GM19239 (cell line): ENCODE measurements at places on chromosomes 12 and 14.

DNA sequence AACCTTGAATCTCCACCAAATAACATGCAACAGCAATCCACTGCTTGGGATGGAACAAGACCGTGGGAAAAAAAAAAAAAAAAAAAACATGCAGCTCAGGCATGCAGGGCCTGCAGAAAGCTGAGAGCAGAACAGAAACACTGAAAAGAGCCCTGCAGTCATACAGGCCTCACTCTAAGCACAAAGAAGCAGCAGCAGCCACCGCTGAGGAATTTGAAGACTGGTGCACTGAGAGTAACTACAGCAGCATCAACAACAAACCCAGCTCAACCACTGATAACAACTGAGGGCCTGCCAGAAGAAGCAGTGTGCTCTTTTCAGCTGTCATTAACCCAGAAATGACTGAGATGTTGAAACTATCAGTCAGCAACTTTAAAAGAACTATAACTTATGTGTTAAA is 354.7 kb upstream of the TMTC1 start:
- DNase-seq, result no peak

GRCh38 chr12:40198601-40199000 is 26.2 kb upstream of the LRRK2 start:
- no peak for DNase-seq

DNA sequence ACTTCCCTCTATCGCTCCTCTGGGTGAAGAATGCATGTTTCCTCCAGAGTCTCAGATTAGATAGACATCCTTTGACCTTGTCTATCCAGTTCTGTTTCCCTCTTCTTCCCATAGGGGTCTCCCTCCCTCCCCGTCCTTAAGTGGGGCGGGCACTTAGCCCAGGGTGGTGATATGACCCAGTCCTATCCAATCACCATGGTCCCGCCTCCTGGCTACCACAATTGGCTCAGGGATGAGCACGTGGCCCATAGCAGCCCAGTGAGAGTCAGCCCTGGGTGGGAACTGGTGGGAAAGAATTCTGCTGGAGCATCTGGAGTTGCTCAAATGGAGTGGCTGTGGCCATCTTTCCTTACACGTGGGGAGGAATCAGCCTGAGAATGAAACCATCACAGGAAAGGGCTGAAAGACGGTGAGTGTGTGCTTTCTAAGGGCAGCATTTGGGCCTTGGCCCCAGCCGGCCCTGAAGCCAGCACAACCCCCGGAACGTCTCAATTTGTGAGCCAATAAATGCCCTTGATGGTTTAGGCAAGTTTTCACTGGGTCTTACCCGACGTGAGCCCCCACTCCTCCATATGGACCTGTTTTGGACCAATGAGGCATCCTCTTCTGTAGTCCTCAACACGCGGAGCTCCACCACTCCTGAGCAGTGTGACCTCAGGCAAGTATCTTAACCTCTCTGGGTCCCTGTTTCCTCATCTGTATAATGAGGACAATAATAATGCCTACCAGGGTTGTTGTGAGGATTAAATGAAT is 14.4 kb upstream of the MLXIP start:
- peak; percentile 67 for DNase-seq

GRCh38 chr14:67738740-67739504 is 37.2 kb downstream of the RDH12 start:
- DNase-seq, result no peak

DNA sequence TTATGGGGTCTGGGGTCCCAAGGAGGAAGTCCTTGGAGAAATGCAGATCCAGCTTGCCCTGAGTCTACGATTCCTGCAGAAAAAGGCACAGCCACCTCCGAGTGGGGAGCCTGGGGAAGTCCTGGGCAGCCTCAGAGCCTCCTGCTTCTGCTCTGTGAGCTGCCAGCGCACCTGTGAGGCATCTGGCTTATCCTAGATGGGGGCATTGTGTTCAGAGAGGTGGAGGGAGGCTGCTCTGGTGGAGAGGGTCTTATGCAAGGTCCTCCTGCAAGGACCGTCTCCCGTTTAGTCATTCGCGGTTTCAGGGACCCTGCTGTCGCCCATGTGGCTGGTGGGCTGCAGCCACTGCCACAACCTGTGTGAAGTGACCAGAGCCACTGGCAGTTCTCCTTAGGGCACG is 53.0 kb upstream of the PRMT8 start:
- DNase-seq, result no peak

DNA sequence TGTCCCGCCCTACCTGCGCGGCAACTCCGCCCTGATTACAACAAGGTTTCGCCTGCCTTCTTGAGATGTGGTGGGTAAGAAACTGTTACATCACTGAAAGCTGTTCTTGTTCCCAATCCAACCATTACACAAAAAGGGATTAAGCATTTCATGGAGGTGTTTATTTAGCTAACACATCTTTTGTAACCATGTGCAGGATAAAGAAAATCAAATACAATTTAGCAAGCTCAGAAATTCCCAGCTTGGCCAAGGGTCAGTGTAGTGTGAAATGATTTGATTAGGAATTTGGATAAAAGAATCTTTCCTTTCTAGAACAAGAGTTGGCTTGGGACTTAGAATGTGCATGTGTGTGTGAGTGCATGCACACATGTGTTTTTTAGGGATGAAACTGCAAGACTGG is 6.3 kb downstream of the FOXN4 start:
- no peak for DNase-seq

- DNase-seq, result no peak
Measured at GRCh38 chr14:80447392-80447791, 236.1 kb upstream of the DIO2 start.

DNA sequence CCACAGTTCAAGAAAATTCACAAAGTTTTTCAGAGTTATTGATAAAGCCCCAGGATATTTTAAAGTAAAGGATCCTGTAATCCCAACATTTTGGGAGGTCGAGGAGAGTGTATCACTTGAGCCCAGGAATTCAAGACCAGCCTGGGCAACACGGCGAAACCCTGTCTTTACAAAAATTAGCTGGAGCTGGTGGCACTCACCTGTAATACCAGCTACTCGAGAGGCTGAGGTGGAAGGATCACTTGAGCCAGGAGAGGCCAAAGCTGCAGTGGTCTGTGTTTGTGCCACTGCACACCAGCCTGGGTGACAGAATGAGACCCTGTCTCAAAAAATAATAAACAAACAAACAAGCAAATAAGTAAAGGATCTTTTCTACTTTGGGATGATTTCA is 39.5 kb upstream of the LRRK2 start:
- DNase-seq, result no peak

DNA sequence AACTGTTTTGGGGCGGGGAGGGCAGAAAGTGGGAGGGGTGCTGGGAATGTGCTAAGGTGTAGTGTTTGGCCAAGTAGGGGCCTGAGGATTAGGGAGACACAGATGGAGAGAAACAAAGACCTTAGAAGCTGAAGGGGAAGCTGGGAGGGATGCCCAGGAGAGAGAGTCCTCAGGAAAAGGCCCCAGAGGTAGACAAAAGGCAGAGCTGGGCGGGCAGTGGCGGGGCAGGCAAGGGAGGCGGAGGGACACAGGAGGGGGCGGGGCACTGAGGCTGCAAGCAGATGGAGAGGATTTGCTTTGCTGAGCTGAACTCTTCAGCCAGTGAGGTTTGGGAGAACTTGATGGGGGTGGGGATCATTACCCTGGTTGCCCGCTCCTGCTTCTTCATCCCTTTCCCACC is 2.8 kb downstream of the PTMS start:
- no peak for DNase-seq

DNA sequence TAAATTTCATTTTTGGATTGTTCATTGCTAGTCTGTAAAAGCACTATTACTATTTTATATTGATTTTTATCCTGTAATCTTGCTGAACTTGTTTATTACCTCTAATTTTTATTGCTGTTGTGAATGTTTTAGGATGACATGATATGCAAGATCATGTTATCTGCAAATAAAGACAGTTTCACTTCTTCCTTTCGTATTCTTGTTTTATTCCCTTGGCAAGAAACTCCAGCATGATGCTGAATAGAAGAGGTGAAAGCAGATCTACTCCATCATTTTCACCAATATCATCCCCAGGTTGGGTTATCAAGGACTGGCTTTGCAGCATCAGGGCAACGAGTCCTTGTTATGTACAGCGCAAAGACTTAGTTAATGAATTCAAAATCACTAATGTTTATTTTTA is 2.7 kb upstream of the CLECL1 start:
- no peak for DNase-seq

GRCh38 chr12:94941440-94941862 is 62.0 kb downstream of the NDUFA12 start:
- DNase-seq, result no peak

DNA sequence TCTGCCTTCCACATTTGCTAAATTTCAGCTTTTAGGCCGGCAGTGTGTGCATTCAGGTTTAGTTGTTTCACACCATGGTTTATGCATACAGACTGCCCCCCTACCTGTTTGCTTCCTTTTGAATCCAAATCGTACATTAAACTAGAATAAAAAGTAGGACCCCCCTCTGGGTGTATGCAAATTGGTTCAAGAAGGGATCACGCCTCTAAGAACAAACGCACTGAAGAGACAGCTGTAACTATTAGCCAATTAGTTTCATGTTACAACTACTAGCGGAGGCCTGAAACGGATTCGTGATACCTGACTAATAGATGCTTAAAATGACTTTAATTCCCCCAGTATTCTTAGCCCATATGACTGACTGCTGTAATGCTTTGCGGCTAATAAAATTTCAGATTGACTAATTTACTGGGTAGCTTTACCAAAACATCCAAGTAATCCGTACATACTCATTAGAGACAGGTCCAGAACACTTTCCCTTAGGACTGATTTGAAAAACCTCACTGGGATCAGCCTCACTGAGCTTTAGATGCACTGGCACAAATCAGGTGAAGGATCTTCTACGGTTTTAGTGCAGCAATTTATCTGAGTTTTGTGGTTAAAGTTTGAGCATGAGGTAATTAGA is 411.8 kb downstream of the NPAS3 start:
- DNase-seq, result no peak

DNA sequence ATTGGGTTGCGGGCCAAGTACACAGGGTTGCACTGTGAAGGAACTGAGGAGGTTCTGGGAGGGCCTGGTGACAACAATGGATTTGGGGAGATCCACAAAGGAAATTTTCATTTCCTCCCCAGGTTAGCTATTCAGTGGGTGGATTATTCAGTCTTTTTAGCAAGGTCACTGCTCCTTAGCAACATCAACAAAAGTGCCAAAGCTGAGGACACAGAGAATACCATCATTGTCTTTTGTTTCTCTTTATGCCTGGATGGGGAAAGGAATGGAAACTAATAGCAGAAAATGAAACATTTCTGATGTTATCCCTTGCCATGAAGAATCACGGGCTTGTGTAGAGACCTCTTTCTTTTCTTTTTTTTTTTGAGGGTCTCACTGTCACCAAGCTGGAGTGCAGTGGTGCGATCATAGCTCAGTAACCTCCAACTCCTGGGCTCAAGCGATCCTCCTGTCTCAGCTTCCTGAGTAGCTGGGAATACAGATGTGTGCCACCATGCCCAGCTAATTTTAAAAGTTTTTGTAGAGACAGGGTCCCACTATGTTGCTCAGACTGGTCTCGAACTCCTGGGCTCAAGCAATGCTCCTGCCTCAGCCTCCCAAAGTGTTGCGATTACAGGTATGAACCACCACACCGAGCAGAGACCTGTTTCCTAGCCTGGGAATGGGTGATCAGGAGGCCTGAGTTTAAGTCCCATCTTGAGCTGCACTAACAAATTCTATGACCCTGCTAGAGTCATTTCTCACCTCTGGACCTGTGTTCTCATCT is 6.5 kb downstream of the PPP1R3E start:
- DNase-seq, result no peak

DNA sequence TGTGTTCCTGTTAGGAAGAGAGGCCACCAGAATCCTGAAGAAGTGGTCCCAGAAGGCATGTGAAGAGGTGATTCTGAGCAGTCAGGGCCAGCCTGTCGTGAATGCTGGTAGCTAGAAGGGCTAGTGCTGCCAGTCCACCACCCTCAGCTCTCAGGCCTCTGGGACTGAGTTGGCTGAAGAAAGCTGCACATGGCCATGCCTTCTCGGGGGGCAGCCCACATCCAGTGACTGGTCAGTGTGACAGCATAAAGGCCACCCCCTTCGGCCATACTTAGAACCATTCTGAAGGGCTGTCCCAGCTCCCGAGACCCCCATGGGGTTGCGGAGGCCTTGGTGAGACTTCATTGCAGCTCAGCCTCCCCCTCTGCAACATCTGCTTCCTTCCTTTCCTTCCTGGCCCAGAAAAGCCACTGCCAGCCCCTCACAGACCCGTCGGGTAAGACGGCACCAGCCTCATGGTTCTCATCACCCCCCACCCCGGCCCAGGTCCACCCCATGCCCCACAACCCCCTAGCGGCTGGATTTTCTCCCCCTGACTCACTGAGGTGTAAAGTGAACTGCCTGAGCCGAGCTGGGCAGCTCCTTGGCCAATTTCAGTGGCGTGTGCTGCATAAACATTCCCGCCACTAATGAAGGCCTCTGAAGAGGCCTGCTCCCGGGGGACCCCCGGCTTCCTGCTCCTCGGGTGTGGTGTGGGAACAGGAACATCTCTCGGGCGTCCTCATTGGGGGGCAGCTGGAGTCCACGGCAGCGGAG is 49.5 kb upstream of the DIO3 start:
- no peak for DNase-seq

DNA sequence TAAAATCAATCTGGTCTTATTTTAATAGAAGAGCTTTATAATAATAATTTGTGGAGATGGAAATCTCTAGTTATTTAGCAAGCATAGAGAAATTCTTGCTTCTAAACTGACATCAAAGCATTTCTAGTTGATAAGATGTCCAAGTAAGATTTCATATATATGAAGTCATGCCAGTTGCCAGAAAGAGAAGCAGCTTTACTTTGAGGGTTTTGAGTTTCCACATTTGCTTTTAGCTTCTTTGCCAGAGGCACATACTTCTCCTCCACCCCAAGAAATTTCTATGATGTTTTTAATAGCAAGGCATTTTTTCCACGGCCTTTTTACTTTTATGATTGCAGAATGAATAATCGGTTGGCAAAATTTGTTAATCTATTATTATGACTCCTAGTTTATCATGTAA is 24.2 kb upstream of the YAF2 start:
- DNase-seq, result no peak

DNA sequence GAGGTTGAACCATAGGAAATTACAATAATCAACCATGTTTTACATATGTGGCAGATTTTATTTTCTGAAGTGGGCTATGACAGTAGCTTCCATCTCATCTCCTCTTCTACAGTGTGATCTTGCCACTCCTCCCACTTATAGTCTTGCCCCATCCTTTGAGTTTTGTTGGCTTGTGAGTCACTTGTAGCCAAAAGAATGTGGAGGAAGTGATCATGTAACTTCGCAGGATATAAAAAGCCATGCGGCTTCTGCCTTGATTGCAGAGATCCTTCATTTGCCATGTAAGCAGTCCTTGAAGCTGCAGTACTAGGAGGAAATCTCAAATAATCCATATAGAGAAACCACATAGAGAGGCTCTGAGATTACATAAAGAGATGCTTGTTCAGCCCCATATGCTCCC is 13.7 kb upstream of the ZNF84 start:
- no peak for DNase-seq

DNA sequence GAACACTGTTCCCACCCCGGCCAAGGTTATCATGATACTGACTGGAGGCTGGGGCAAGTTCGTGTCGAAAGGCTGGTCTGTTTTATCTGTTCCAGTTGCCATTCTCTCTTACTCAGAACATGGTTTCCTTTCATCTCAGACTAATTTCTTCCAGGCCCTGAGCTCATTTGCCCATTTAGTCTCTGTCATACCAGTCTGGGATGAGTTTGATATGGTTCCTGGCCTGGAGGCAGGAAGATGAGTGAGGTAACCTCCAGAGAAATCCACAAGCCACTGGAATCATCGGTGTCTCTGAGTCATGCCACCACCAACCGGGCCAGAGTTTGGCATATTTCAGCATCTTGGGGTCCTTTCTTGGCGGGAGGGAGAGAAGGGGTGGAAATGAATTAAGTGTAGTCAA is 114.7 kb downstream of the NTF3 start:
- no peak for DNase-seq
